Stimulated activated naive CD4-positive, alpha-beta T cell treated with Interleukin-2 at 50 U/mL for 16 hours (primary cell): ENCODE measurements at places on chromosomes 3 and 15.

- no peak for DNase-seq
These were observed 60.8 kb upstream of the ANKRD34C start for GRCh38 chr15:79221696-79222095.

DNA sequence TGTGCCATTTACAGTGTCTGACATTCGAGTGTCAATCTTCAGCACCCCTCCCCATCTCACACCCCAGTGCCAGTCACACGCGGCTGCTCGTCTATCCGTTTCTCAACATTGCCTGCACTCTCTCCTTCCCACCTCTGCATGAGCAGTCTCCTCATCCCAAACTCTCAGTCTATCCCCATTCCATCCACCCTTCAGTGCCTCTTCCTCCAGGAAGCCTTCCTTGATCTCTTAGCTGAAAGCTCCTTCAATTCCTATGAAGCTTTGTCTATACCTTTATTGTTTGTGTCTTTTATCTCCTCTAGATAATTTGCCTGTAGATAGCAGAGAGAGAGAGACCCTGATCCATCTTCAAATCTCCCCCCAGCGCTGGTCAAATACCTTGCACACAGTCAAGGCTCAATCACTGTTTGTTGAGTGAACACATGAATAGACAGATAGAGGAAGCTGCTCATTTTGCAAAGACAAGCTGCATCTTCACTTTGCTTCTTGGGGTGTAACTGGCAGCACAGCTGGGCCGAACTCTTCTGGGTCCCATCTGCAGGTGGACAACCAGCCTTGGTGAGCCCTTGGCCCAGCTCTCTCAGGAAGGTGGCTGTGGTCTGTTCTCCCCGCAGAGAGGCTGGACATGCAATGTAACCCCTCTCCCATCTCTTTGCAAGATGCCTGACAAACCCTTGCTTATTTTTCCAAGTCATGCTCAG, 52.8 kb downstream of the ITGA11 start:
- DNase-seq = no peak

GRCh38 chr3:143464850-143465249, 345.3 kb downstream of the CHST2 start:
- no peak for DNase-seq

- no peak for DNase-seq
These were observed 431.4 kb downstream of the PDCD6IP start for GRCh38 chr3:34229876-34230275.

DNA sequence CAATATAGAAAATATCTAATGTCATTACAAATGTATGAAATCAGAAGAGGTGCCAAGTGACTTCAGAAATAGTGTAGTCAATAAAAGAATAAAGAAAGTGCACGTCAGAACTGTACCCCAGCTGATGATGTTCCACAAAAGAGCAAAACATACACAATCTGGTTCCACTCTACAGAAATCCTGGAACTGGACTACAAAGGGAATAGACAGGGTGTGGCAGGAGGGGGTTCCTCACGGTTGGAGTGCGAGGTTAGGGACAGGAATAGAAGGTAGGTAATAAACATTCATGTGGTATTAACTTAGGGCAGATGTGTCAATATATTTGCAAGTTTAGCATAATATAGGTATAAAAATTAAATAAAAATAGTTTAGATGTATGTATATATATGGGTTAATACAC, 103.3 kb upstream of the GOLGA6L6 start:
- DNase-seq = no peak

GRCh38 chr3:164155400-164155799, 922.9 kb downstream of the SI start:
- no peak for DNase-seq

GRCh38 chr3:64445109-64445943, 220.1 kb upstream of the PRICKLE2 start:
- no peak for DNase-seq

- DNase-seq = no peak
These were observed 202.7 kb upstream of the BHLHE40 start for GRCh38 chr3:4776399-4776979.

- no peak for DNase-seq
These were observed at the start of gene TPM1 for GRCh38 chr15:63041974-63042876. Gene TPM1, plus strand, starts transcription at chr15:63042747. Its CDS starts 83 bp downstream, at chr15:63042830.

DNA sequence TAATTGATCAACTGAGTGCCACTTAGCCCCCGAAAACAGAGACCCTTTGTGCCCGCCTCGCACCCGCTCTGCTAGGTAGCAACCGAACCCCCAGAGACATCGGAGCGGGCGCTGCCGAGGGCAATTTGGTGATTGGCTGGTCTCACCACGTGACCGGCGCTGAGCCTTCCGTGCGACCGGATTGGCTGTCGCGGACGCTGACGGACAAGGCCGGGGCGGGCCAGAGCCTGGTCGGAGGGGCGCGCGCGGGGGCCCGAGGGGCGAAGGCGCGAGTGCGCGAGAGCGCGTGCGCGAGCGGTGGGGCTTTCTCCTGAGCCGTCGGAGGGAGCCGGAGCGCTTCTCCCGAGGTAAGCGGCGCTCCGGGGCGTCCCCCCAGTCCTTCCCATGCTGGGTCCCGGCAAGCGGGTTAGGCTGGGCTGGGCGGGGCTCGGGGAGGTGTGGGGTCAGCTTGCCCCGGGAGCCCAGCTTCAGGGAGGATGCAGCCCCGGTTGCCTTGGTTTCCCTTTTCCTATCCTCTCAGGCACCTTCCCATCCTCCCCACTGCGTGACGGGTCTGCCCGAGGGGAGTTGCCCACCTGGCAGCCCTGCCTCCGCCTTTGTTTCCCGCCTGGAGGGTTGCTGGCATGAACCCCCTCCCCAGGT, at the start of gene TMEM108:
TSS of gene TMEM108 (plus strand) at position 303 of the 642 bp plus-strand sequence.
- no peak for DNase-seq

- DNase-seq = no peak
These were observed 1270.8 kb downstream of the ROBO1 start for GRCh38 chr3:78497021-78497420.

GRCh38 chr3:117322866-117323265, 613.3 kb downstream of the TUSC7 start:
- DNase-seq = no peak

- no peak for DNase-seq
These were observed 33.3 kb upstream of the MRPS22 start for GRCh38 chr3:139310474-139310933.

- DNase-seq = no peak
These were observed 474.8 kb upstream of the CNTN4 start for GRCh38 chr3:1623896-1624295.

DNA sequence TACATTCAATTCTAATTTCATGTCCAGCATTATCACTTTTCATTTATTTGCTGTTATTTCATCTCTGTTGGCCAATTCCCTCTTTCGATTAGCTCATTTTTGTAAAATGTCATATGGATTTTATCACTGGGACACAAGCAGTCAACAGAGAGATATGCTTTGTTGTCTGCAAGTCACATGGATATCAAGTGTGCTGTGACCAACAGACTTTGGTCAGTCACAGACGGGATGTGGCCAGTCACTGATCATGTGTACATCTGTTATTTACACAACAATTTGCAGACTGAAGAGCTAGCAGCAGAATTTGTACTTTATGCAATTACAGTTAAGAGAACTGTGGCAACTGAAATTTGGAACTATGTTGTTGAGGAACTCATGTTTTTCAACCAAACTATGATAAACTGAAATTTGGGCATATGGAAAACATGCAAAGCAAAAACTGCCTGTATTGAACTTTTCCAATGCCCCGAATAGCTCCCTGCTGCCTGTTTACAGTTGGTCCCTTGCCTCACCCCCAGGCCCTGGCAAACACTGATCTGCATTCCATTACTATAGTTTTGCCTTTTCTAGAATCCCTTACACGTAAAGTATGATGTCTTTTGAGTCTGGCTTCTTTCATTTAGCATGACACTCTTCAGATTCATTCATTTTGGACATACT, 104.4 kb downstream of the RPL22L1 start:
- DNase-seq = no peak

DNA sequence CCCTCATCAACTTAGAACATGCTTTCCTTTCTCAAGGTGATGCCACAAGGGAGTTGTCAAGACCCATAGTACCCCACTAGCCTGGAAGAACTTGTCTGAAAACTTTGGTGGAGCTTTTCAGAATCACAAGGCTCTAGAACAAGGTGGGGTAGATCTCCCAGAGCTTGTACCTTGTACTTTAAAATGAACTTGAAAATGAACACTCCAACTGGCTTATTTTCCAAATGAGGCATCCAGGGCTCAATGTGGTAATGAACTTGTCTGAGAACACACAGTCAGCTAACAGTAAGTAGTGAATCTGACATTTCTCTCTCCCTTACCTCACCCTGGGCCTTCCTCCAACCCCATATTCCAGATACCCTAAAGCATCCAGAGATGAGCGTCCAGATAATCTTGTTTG, 81.8 kb upstream of the THBS1 start:
- DNase-seq = no peak

DNA sequence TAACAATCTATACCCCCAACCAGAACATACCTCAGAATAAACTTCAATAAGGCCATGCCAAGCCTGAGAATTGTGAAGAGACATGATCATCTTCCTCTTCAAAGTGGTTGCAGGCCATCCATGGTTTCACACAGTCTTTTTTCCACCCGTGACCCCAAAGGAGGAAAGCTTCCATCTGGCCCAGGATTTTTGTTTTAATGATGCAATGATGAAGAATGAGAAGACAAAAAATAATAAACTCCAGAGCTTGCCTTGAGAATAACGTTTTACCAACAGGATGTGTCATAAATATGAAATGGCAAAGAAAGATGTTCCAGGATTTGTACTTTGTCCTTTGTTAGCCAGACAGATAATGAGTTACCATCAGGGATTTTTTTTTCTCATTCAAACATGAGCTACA, 201.9 kb downstream of the WNT5A start:
- no peak for DNase-seq

- DNase-seq = no peak
These were observed 10.1 kb downstream of the BCL2L10 start for GRCh38 chr15:52102463-52102862.

DNA sequence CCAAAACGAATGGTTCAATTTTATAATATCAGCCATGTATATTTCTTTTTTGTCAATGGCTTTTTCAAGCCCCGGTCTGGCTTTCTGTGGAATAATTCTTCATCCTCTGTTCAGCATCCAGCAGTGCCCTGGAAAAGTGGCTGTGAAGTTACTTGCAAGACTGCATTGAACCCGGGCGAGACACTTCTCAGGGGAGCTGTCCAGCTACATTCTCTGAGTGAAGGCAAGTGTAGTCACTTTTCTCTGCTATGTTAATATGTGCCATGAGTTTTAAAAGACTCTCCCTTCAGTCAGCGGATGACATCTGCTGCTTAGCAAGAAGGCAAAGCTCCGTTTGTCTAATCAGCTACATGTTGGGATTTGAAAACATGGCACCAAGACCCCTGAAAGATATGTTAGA, 81.3 kb upstream of the RGMA start:
- no peak for DNase-seq

DNA sequence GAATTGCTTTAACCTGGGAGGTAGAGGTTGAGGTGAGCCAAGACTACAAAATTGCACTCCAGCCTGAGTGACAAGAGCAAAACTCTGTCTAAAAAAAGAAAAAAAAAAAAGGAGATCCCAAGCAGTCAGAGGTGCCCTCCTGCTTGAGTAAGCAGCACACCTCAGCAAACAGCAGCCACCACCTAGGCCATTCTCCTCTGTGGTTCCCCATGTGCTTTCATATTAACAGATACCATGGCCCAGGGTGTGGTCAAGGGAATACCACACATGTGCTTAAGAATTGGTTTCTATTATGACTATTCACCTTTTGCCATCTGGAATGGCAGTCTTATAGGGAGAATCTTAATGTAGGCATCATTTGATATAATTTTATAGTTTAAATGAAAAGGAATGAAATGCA, 24.7 kb upstream of the CSPG5 start:
- DNase-seq = no peak

DNA sequence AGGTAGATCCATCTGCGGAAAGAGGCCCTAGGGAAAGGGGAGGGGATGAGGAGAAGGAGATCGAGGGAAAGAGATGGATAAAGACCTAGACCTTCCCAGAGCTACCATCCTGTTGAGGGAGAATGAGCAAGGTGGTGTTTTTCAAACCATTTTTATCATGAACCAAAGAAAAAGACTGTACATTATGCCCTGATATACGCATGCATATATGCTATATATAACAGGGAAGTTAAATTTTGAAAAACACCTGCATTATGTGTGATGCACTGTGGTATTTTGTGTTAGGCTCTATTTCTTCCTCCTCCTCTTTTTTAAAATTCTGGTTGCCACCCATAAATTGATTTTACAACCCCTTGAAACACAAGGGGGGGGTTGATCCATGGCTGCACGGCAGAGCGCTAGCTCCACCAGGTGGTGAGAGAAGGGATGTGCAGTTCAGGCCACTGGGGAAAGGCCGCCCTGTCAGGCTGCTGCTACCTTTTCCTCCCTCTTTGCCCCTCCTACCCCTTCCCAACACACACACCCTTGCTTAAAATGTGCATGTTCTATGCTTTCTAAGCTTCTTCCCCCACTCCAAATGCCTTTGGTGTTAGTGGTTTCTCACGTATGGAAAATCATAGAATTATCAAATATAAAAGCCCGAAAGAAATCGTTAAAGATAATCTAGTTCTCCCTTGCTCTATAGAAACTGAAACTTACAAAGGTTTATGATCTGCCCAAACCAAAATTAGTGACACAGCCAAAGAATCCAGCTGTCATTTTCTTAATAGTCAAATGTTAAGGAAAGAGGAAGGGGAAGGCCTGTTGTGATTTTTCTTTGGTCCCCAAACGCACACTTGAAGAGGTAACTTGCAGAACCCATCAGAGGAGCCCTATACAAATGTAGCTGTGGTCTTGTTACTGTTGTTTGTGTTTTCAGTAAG, 262.0 kb upstream of the UMPS start:
- no peak for DNase-seq

- no peak for DNase-seq
These were observed 187.4 kb downstream of the OPA1 start for GRCh38 chr3:193780397-193780796.

- no peak for DNase-seq
These were observed 197.5 kb upstream of the BCL6 start for GRCh38 chr3:187942658-187943241.

- DNase-seq = no peak
These were observed 12.0 kb downstream of the FSTL1 start for GRCh38 chr3:120438665-120439370.

- no peak for DNase-seq
These were observed 612.9 kb upstream of the TBL1XR1 start for GRCh38 chr3:177810162-177810623.

GRCh38 chr3:144055604-144056003, 84.0 kb downstream of the DIPK2A start:
- no peak for DNase-seq

DNA sequence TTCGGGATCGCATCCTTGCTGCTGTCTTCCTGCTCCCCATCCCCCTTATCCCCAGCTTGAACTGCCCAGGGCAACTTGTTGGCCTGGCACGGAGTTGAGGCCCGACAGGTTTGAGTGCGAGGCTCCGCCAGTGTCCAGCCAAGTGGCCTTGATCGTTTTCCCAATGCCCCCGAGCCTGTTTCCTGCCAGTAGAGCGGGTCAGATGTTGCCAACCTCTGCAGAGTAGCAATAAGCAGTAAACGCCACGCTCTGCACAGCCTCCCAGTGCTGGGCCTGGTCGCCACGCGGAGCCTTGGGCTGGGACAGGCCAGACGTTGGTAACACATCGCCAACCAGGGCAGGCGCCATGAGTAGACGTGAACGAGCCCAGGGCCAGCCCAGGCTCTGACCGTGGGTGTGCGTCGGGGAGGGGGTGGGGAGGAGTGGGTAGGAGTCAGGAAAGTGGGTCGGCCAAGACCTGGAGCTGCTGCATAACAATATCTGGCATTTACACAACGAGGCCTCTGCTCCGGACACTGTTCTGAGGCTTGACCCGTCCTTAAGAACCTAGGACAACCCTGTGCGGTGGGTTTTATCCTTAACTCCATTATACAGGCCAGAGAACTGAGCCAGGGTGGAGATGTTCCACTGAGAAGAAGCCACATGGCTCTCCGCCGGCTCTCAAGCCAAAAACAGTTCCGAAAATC, 444 bp upstream of the ABHD14A start:
- DNase-seq = no peak

GRCh38 chr3:1179146-1179545, 86.3 kb downstream of the CNTN6 start:
- DNase-seq = no peak
